ENCODE measurements at places on chromosomes 16 and 17. TPM values are rescaled to one million over a fixed set of nuclear protein-coding genes. Genes with fewer than 3 reads are reported as not detected.

DNA sequence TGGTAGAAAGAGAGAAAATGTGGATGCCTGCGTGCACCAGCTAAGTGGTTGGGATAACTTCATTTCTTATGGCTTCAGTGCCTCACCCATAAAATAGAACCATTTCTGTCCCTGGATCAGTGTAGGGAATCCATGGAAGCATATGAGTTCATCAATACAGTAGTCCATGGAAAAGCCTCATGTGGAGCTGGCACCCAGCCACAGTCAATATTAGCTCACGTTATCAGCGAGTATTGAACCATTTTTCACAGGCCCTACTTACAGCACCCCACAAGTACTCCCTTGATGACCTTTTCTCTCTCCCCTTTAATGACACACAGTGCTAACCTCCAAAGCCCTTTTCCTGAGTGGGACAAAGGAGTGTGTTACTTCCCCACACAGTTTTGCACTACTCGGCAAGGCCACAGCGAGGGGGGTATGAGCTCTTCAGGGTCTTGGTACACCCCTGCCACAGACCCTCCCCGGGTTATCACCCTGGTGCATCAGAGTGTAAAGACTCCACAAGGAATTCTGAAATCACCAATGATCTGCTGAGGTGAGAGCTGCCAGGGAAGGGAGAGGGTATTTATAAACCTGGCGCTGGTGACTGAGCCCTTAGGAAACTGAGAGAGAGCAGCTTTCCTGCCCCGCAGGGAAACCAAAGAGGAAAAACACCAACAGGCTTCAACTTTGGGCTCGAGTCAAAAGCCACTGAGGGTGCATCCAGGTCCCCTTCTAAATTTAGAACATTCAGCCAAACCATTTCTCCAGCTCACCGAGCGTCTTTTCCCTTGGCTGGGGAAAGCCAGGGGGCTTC, 36.9 kb downstream of the DYNLRB2 start:
- no peaks in the 10 kb centered on the region for H3K36me3 ChIP-seq
- H3K27me3 ChIP-seq, result no peaks in the 10 kb centered on the region
- H3K4me3 ChIP-seq, result no peak overlapping the region
- H3K4me1 ChIP-seq, result peaks cover 22% of the 10 kb centered on the region
- no peak overlapping the region for H3K27ac ChIP-seq
- no peak for DNase-seq

DNA sequence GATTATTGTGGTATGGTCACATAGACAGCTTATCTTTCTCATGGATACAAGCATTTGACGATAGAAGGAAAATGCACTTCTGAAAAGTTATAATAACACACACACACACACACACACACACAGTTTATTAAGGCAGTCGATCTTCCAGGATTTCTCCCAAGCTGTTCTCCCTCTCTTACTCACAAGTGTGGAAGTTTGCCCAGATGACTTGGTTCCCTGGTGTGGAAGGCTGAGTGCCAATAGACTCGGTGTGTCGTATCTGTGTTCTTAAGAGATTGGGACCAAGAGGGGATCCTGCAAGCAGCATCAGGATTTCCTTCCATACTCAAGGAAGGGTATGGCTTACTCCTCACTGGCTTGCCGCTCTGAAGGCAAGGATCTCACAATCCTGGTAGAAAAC, 279.6 kb downstream of the HS3ST3B1 start:
- H3K36me3 ChIP-seq, result no peaks in the 10 kb centered on the region
- no peaks in the 10 kb centered on the region for H3K27me3 ChIP-seq
- no peak overlapping the region for H3K27ac ChIP-seq
- DNase-seq, result no peak

- no peaks in the 10 kb centered on the region for H3K4me1 ChIP-seq
- no peak overlapping the region for H3K4me3 ChIP-seq
- no peak overlapping the region for H3K27ac ChIP-seq
- DNase-seq, result no peak
- H3K36me3 ChIP-seq, result peaks cover 42% of the 10 kb centered on the region
- H3K27me3 ChIP-seq, result no peaks in the 10 kb centered on the region
Measured at GRCh38 chr16:22322021-22322471, 24.8 kb downstream of the POLR3E start.

HBA2 gene
- not detected for polyA plus RNA-seq

GRCh38 chr17:72407336-72407909, 286.6 kb downstream of the SOX9 start:
- H3K36me3 ChIP-seq, result no peaks in the 10 kb centered on the region
- H3K27me3 ChIP-seq, result no peaks in the 10 kb centered on the region
- no peak overlapping the region for H3K4me3 ChIP-seq
- peaks cover 13% of the 10 kb centered on the region for H3K4me1 ChIP-seq
- peak overlapping the region; percentile 13 for H3K27ac ChIP-seq

- no peaks in the 10 kb centered on the region for H3K4me1 ChIP-seq
- no peaks in the 10 kb centered on the region for H3K36me3 ChIP-seq
- no peak for DNase-seq
- no peak overlapping the region for H3K4me3 ChIP-seq
- no peaks in the 10 kb centered on the region for H3K27me3 ChIP-seq
Measured at GRCh38 chr16:69095193-69095592, 10.3 kb upstream of the HAS3 start.

DNA sequence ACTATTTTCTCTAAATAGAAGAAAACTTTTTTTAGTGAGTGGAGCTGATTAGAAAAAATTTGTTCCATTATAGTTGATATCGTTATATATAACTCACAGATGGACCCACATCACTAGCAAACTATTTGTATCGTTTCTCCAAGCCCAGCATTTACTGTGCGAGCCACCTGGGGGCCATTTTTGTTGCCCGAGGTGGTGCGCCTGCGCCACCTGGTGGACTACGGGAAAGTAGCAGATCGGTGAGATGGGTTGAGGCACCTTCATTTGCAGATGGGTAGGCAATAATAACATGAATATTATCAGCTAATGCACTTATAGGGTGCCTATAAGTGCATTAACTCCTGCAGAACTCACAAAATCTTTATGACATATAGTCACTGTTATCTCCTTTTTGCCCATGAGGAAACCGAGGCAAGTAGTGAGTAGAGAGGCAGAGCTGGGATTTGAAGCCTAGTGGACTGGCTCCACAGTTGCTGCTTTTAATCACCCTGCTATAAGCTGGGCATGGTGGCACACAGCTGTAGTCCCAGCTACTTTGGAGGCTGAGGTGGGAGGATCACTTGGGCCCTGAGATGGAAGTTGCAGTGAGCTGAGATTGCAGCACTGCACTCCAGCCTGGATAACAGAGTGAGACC, 23.2 kb upstream of the NTN1 start:
- H3K36me3 ChIP-seq, result no peaks in the 10 kb centered on the region
- no peak overlapping the region for H3K27ac ChIP-seq
- peaks cover 5% of the 10 kb centered on the region for H3K27me3 ChIP-seq
- H3K4me3 ChIP-seq, result no peak overlapping the region

- H3K27me3 ChIP-seq, result no peaks in the 10 kb centered on the region
- peaks cover 13% of the 10 kb centered on the region for H3K36me3 ChIP-seq
- H3K27ac ChIP-seq, result no peak overlapping the region
- peaks cover 65% of the 10 kb centered on the region for H3K4me1 ChIP-seq
- no peak for DNase-seq
Measured at GRCh38 chr16:56941092-56941491, 9.2 kb downstream of the HERPUD1 start.

MYH10 gene
- polyA plus RNA-seq, result 5.3 TPM

- H3K36me3 ChIP-seq, result no peaks in the 10 kb centered on the region
- no peaks in the 10 kb centered on the region for H3K27me3 ChIP-seq
- DNase-seq, result no peak
Measured at GRCh38 chr17:63452962-63453551, 7.0 kb upstream of the CYB561 start.

DNA sequence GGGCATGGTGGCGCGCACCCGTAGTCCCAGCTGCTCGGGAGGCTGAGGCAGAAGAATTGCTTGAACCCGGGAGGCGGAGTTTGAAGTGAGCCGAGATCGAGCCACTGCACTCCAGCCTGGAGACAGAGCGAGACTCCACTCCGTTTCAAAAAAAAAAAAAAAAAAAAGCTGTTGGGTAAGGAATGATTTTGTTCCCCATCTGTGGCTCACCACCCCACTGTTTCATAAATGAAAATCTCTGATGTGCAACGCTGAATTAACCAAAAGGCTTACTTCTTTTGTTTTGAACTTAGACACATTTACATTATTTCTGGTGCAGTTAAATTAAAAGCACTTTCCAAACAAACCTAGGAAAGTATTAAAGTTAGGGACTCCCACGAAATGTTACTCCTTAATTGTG, 1.2 kb upstream of the METTL9 start:
- no peaks in the 10 kb centered on the region for H3K27me3 ChIP-seq
- 0 out of 2 replicates have a peak, but pooled peaks cover 3% of the 10 kb centered on the region for H3K4me1 ChIP-seq
- DNase-seq, result no peak
- H3K4me3 ChIP-seq, result peak overlapping the region; percentile 77

FBXO31 gene
- 3.8 TPM for polyA plus RNA-seq

GRCh38 chr17:16940116-16940881, 31.6 kb downstream of the TNFRSF13B start:
- H3K27me3 ChIP-seq, result no peaks in the 10 kb centered on the region
- no peak for DNase-seq
- H3K27ac ChIP-seq, result no peak overlapping the region
- no peak overlapping the region for H3K4me3 ChIP-seq

- H3K4me1 ChIP-seq, result peaks cover 14% of the 10 kb centered on the region
- H3K27ac ChIP-seq, result no peak overlapping the region
- H3K27me3 ChIP-seq, result no peaks in the 10 kb centered on the region
- DNase-seq, result peak; percentile 71
- no peak overlapping the region for H3K4me3 ChIP-seq
- H3K36me3 ChIP-seq, result peaks cover 24% of the 10 kb centered on the region
Measured at GRCh38 chr16:84738255-84739038, 38.6 kb downstream of the USP10 start.

DNA sequence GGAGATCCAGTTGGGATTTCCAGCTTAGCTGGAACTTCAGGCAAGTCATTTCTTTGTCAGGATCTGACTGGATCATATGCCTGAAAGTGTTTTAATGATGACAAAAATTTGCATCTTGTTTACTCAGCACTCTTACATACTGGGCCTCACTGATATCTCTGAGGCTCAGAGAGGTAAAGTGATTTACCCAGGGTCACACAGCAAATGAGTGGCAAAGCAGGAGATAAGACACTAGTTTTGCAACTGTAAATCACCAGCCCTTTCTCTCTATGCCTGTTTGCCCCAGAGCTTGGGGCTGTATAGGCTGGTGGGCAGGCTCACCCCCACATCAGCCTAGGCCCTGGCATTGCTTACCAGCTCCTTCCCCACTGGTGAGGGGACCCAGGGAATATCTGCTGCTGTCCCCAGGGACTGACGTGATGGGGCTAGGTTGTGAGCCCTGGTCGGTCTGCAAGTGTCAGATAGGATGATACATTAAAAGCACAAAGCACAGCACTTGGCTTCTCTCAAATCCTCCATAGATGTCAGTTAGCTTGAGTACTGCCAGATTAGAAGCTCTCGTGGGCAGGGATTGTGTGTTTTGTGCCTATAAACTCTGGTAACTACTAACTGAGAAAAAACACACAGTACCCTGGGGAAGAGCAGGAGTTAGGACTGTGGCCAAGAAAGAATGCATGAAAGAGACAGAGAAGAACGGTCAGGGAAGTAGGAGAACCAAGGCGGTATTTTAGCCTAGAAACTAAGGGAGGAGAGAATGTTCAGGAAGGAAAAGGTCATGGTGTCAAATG, 165.4 kb downstream of the COPRS start:
- no peaks in the 10 kb centered on the region for H3K4me1 ChIP-seq
- DNase-seq, result no peak
- H3K27me3 ChIP-seq, result peaks cover 2% of the 10 kb centered on the region

DNA sequence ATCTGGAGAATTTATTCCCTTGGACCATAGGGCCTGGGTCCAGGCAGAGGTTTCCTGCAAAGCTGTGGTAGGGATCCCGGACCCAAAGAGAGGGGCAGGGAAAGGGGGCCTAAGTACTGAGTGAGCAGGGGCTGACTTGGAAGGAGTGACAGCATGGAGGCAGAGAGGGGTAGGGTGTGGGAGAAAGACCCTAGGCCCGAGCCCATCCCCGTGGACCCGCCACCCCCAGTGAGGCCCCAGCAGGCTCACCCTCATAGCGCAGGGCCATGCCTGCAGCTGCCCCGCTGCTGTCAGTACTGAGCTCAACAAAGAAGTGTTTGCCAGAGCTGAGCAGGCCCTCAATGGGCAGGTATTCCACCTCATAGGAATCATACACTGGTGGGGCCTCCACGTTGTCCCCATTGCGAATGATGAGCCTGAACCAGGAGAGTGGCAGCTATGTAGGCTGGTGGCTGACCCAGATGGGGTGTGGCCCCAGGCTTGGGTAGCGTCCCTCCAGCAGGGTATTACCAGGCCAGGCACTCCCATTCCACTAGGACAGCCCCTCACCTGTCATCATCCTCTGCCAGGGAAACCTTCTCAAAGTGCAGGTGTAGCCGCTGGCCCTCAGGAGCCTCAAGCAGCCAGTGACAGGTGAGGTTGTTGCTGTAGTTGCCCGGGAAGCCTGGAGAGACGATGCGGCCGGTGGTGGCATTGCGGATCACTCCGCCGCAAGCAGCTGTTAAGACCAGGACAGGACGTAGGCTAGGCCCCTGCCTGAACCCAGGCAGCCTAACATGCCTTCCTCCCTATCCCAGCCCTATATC, 9.1 kb upstream of the PHF12 start:
- H3K4me3 ChIP-seq, result no peak overlapping the region
- no peak for DNase-seq
- H3K27me3 ChIP-seq, result no peaks in the 10 kb centered on the region
- no peaks in the 10 kb centered on the region for H3K36me3 ChIP-seq
- H3K27ac ChIP-seq, result no peak overlapping the region
- no peaks in the 10 kb centered on the region for H3K4me1 ChIP-seq

- DNase-seq, result no peak
- peaks cover 3% of the 10 kb centered on the region for H3K4me1 ChIP-seq
- no peak overlapping the region for H3K27ac ChIP-seq
- H3K36me3 ChIP-seq, result peaks cover 18% of the 10 kb centered on the region
- no peaks in the 10 kb centered on the region for H3K27me3 ChIP-seq
- H3K4me3 ChIP-seq, result no peak overlapping the region
Measured at GRCh38 chr17:17106756-17107155, 64.5 kb downstream of the MPRIP start.

GRCh38 chr17:40150276-40150675, 9.9 kb downstream of the CASC3 start:
- H3K27ac ChIP-seq, result no peak overlapping the region
- H3K36me3 ChIP-seq, result peaks cover 5% of the 10 kb centered on the region
- H3K27me3 ChIP-seq, result no peaks in the 10 kb centered on the region
- H3K4me1 ChIP-seq, result peaks cover 16% of the 10 kb centered on the region
- no peak for DNase-seq

GRCh38 chr16:30374538-30374937, at the start of gene MYL11:
TSS of gene MYL11 (plus strand) at chr16:30374802. CDS start at chr16:30374858, 56 bp downstream.
- peaks cover 24% of the 10 kb centered on the region for H3K4me1 ChIP-seq
- H3K36me3 ChIP-seq, result no peaks in the 10 kb centered on the region
- no peak within 1 kb of the TSS for H3K27ac ChIP-seq
- no peak for DNase-seq

DNA sequence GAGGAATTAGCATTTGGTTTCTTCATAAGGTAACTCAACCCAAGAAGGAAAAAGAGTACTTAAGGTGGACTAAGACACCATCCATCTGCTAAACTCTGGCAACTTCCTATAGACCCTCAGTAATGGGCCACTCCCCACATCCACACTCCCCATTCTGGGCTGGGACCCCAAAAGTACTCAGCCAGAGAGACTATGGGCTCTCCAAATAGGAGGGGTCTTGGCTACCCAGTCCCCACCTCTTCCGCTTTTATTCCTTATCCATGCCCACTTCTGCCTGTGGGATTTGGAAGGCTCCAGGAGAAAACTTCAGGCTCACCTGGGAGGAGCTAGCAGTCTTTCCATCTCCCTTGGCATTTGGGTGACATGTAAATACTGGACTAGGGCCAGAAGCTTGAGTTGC, 164.5 kb upstream of the CCL2 start:
- H3K27me3 ChIP-seq, result peaks cover 4% of the 10 kb centered on the region
- no peak for DNase-seq
- H3K4me1 ChIP-seq, result no peaks in the 10 kb centered on the region
- no peak overlapping the region for H3K27ac ChIP-seq
- H3K4me3 ChIP-seq, result no peak overlapping the region

- no peak for DNase-seq
- no peaks in the 10 kb centered on the region for H3K27me3 ChIP-seq
- no peaks in the 10 kb centered on the region for H3K4me1 ChIP-seq
- H3K36me3 ChIP-seq, result no peaks in the 10 kb centered on the region
Measured at GRCh38 chr16:2286550-2286949, 18.6 kb upstream of the RNPS1 start.

Measured in GM12878 (cell line).